Stimulated activated naive CD4-positive, alpha-beta T cell treated with Interleukin-2 at 50 U/mL for 16 hours (primary cell): ENCODE measurements at places on chromosomes 1 and 21.
A peak's percentile ranks its signal among the peaks of the same experiment; 100 is the strongest.

- DNase-seq = no peak
Measured at GRCh38 chr1:16168622-16169360, 12.9 kb upstream of the EPHA2 start.

DNA sequence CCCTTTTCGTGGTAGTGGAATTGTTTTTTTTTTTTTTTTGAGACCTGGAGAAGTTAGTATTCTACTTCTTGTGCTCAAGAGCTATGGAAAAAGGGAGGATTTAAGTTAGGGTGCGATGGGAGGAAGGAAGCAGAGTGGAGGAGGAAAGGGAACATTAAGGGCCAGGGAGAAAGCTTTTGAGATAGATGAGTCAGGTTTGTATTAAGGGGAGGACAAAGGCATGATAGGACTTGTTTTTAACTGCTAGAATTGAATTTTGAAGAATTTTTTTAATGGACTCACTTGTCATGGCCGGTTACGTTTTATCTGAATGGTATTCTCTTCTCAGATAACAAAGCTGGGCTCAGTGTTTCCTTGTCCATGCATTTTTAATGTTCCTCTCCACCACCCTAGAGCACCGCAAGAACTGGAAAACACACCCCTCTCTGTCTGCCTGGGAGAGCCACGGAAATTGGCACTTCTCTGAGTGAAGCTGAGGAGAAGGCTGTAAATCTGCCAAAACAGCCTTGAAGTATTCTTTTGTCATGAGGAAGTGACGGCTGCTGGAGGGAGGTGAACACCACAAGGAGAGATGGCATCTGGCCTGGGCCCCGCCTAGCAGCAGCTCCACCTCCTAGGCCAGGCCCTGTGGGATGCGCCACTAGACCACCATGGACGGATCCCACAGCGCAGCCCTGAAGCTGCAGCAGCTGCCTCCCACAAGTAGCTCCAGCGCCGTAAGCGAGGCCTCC, 3.5 kb downstream of the NIPAL3 start:
- no peak for DNase-seq

GRCh38 chr1:94093996-94094395, 27.0 kb downstream of the ABCA4 start:
- no peak for DNase-seq

DNA sequence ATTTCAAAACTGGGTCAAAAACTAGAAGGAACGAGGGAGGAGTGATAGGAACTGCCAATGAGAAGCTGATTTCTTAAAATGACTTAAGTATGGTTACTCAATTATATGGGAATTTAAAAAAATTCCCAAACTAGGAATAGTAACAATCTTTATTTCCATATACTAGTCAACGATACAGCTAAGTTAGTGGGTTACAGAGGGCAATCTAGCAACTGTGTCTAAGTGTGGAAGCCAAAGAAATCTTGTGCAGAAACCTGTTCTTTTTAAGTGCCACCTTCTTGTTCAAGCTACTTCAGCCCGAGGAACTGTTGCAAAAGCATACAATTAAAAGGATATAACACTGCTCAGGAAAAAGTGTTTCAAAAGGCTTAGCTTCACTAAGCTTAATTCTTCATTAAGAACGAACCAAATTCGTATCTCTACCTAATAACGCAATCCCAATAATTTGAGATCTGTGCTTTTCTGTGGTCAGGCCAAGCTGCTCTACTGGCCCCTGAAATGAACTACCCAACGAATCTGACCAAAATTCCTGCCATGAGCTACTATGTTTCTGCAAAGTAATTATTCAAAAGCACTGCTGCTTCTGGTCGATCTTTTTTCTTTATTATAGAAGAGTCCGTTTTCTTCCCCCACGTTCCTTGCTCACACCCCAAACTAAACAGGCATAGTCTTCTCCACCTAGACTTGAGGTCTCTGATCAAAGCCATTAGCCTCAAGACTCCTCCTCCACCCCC, 1.8 kb downstream of the USP24 start:
- no peak for DNase-seq

- DNase-seq = peak; percentile 14
Measured at GRCh38 chr1:54287176-54287650, 87.2 kb downstream of the MRPL37 start.

DNA sequence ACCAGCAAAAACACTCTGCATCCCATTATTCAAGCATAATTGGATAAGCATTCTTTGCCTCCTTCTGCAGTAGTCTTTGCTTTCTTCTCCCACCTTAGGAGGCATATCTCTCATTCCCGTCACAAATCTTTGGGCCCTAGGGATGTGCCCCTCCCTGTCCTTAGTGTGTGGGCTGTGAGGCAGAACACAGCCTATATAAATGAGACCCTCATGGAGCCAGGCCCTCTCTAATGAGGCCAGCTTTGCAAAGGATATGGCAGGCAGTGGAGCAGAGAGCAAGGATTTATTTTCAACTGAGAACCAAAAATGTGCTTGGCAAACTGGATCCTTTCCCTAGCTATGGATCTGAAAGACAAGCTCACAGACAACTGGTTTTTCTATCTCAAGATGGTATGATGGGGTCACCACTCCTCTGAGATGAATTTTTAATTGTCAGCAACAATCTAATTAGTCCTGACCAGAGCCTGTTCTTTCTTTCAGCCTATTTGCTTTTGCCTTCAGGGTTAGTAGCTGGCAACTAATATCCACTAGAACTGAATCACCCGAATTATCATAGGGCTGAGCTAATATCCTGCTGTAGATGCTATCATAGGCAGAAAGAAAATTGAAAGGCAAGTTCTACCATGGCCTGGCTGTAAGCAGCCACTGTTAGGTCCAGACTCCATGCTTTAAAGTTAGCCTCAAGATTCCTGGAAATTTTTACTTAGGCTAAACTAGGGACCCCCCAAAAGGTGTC, 134.2 kb downstream of the SYT2 start:
- no peak for DNase-seq

DNA sequence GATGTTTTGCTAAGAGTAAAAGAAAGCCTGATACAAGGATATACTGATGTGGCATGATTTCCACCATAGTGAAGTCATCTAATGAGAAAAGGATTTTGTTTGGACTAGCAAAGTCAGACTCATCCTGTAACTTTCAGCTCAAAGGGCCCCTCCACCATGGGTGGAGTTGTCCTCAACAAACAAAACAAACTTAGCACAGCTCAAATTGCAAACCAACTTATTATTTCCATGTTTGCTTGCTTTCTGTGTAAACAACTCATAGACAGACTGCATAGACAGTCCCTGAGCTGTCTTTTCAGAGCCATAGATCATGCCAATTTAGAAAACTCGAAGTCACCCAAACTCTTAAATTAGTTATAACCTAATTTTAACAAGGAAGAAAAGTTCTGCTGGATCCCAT, 69.4 kb upstream of the VAV3 start:
- no peak for DNase-seq

DNA sequence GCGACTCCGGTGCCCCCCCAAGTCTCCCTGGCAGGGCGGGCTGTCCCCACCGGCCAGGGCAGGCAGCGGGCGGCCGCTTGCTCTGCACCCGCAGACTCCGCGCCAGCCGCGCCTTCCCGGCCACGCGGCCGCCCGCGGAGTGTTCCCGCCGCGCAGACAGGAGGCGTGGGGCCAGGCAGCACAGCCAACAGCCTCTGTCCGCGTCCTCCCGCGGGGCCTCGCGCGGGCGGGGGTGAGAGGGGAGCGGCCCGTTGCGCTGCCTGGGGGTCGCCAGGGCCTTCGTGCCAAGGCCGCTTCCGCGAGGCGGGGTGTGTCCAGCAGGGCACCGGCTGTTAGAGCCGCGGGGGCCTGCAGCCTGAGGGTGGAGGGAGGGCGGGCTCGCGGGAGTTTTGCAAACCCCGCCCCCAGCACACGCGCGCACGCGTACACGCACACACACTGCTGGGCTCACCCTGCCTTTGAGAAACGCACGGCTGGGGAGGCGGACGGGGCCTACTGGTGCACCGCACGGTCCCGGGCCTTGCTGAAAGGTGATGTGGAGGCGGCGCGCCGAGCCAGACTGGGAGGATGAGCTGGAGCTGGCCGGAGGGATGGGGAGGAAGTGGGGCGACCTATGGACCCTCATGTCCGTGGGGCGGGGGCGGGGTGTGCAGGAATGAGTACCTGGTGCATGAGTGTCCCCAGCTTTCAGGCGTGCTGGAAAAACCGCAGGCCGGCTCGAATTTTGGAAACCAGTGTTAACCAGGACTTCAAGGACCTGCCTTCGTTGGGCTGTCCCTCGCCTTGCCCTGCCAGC, 41.5 kb downstream of the KIAA1614 start:
- DNase-seq = peak; percentile 65

- DNase-seq = no peak
Measured at GRCh38 chr1:201912832-201913231, 24.1 kb downstream of the SHISA4 start.

DNA sequence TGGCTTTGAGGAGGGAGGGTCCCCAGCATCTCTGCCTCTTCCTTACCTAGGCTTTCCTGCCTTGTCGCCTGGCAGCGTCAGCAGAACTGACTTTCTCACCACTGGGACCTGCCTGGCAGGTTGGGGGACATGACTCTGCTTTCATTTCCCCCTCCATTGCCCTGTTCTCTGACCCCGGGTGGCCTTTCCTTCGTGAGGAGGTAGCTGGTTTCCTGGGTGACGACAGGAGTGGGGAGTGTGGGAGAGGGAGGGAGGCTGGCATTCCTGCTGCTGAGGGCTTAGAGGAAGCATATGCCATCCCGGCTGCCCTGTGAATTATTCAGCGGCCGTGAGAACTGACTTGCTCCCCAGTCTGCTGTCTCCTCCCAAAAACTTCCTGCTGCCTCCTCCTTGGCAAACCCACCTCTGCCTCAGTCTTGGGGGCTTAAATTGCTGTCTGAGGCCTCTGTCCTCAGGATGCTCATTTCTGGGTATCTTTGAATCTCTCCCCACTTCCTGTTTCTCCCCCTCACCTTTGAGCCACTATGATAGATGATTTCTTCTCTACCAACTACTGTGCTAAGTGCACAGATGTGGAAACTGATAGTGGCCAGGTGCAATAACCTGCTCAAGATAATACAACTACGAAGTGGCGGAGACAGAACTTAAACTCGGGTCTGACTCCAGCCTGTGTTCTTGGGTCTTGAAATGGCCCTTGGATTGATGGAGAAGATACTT, 182.0 kb upstream of the CSF3R start:
- DNase-seq = no peak

DNA sequence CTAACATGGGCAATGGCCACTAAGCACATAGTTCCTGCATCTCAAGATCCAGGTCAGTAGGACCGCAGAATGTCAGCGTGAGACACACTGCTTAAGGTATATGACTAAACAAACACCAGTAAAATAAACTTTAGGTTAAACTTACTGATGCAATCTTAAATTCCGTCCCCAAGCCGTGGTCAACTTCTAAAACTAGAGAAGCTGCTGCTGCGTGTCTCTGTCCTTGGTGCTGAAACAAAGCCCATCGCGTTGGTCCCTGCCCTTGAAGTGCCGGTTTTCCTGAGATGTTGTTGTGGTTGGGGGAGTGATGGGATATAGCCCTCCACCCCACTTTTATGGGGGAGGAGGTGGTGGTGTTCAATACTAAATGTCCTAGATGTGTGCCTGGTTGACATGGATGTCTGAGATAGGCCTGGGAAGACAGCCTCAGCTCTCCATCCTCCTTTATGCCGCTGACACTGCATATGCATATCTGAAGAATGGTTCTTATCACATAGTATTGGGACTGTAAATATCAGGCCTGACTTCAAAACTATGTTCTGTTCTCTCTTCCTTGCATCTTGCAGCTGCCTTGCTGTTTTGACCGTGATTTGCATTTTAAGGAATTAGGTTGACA, 72.0 kb upstream of the KCNA3 start:
- DNase-seq = peak; percentile 50
